ENCODE measurements at places on chromosomes 16 and 17.

DNA sequence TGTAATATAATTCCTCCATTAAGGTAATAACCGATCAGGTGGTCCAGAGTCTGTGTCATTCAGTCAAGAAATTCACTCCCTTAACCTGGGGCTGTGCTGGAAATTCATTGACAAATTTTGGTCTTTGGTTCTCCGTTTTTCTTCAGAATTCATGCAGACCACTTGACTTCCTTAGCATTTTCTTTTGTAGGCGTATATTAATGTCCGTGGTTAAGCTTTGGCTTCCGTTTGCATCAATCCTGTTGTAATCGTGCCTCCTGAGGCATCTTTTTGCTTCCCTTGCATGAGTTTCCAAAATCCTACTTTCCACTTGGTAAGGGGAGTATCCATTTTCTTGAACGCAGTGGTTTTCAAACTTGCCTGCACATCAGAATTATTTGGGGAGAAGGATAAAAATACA lies 9.0 kb downstream of the LRRC37B start:
- DNase-seq: no peak

- DNase-seq: no peak
Measured at GRCh38 chr17:35812456-35812855, 3.2 kb downstream of the TAF15 start.

DNA sequence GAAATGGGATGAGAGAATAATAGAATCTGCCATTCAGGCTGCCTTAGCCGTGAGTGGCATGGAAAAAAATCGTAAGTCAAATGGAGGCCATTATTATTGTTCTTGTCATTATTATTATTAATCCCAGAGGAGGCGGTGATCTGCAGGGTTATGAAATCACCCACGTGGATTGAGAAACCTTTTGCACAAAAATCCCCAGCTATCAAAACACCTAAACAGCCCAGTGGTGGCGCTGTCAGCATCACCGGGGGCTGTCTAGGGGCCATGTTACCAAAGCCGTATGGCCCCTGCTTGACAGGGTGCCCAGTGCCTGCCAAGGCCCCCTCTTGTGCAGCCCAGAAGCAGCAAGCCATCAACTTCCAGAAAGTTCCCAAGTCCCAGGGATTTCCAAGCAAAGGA lies 25.2 kb downstream of the CNGB1 start:
- DNase-seq: no peak

GRCh38 chr16:16014329-16015224 lies 65.2 kb downstream of the ABCC1 start:
- DNase-seq: no peak

DNA sequence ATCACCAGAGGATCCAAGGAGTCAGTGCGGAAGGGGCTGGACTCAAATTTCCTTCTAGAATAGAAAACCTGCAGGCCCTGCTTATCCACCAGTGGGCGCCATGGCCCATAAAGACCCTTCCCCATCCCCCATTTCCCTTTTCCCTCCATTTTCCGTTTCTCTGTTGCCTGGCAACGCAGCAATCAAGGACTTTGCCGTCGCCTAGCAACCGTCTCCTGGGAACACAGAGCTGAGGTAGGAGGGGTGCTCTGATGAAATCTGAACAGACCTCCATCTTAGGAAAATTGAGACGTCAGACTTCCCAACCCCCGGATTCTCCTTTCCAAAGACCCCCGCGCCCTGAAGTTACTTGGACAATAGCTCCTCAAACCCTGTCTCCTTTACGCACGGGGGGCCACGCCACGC lies 5.7 kb downstream of the DLG4 start:
- no peak for DNase-seq

Measured in cortex of kidney (tissue), 1 donor.